Activated naive CD8-positive, alpha-beta T cell treated with anti-CD3 and anti-CD28 coated beads, Interleukin-2, amount 10 ng/mL, durations not matched to agents 7 days and 5 days (primary cell): ENCODE measurements at places on chromosomes 4 and X. TPM values are rescaled to one million over a fixed set of nuclear protein-coding genes. Genes with fewer than 3 reads are reported as not detected.

- no peaks in the 10 kb centered on the region for H3K4me1 ChIP-seq
- no peak for DNase-seq
- no peak overlapping the region for H3K4me3 ChIP-seq
- no peaks in the 10 kb centered on the region for H3K36me3 ChIP-seq
- no peak overlapping the region for H3K27ac ChIP-seq
Observed at GRCh38 chrX:24226176-24226575, 76.6 kb downstream of the ZFX start.

TMEM164 gene
- 22.3 TPM for total RNA-seq

- H3K4me3 ChIP-seq: no peak overlapping the region
- H3K4me1 ChIP-seq: no peaks in the 10 kb centered on the region
- H3K27me3 ChIP-seq: no peaks in the 10 kb centered on the region
- H3K27ac ChIP-seq: no peak overlapping the region
Observed at GRCh38 chr4:85372966-85373365, 102.0 kb upstream of the ARHGAP24 start.

GRCh38 chr4:127052742-127053141 lies 580.0 kb upstream of the INTU start:
- DNase-seq: no peak
- no peaks in the 10 kb centered on the region for H3K36me3 ChIP-seq
- H3K4me1 ChIP-seq: no peaks in the 10 kb centered on the region

XAGE1A gene
- total RNA-seq: not detected

GRCh38 chr4:85929961-85930665 lies 429.7 kb downstream of the MAPK10 start:
- H3K4me3 ChIP-seq: no peak overlapping the region
- DNase-seq: no peak
- peaks cover 10% of the 10 kb centered on the region for H3K27me3 ChIP-seq
- H3K36me3 ChIP-seq: no peaks in the 10 kb centered on the region
- no peak overlapping the region for H3K27ac ChIP-seq

PCYT1B gene
- total RNA-seq: 0.23 TPM

DNA sequence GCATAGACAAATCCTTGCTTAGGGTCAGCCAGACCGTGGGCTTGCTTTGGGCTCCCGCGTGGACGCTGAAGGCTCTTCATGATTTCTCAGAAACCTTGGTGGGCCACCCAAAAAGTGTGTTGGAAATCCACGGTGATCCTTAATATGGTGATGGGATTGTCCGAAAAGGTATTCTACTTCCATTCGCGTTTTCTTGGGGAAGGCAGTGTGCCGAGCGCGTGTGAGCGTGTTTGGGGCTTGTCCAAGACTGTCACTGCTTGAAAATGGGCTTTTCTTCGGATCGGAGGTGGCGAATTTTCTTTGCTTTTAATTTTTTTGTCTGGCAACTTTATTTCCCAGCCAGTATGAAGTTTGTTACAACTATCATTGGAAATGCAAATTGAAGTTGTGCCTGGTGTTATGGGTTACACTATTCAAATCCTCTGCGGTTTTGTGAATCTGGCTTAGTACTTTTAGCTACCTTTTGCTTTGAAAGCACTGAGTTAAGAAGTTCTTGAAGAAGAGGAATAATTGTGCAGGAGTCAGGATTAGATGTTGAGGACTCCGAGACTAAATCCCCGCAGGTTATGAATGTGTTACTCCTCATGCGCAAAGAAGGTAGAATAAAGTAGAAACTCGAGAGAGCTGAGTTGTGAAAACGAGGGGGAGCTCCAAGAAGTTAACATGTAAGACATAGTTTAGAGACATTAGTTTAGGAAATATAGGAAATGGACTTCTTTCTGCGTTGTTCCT lies 3.2 kb downstream of the SPRY1 start:
- H3K27me3 ChIP-seq: no peaks in the 10 kb centered on the region
- H3K4me3 ChIP-seq: peak overlapping the region; percentile 92
- H3K4me1 ChIP-seq: peaks cover 32% of the 10 kb centered on the region
- peak overlapping the region; percentile 86 for H3K27ac ChIP-seq

GRCh38 chrX:12411831-12412230 lies 273.6 kb downstream of the FRMPD4 start:
- H3K4me3 ChIP-seq: no peak overlapping the region
- no peaks in the 10 kb centered on the region for H3K4me1 ChIP-seq
- H3K27me3 ChIP-seq: no peaks in the 10 kb centered on the region
- H3K27ac ChIP-seq: no peak overlapping the region
- DNase-seq: no peak

DNA sequence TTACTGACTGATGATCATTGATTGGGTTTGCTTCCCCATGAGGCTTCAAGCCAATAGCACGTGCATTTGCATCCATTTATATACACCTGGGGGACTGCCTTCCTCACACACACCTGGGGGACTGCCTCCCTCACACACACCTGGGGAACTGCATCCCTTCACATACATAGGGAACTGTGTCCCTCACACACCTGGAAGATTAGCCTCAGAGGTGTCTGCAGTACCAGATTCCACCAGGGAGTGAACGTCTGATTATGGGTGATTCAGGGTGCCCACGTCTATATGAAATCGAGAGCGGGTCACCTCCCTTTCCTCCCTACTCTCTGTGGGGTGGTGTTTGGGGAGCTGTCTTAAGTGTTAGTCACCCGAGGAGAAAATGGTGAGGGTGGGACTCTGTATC lies 16.9 kb downstream of the CD99 start:
- H3K27ac ChIP-seq: peak overlapping the region; percentile 65
- peaks cover 19% of the 10 kb centered on the region for H3K36me3 ChIP-seq
- H3K4me3 ChIP-seq: peak overlapping the region; percentile 29
- DNase-seq: no peak

DNA sequence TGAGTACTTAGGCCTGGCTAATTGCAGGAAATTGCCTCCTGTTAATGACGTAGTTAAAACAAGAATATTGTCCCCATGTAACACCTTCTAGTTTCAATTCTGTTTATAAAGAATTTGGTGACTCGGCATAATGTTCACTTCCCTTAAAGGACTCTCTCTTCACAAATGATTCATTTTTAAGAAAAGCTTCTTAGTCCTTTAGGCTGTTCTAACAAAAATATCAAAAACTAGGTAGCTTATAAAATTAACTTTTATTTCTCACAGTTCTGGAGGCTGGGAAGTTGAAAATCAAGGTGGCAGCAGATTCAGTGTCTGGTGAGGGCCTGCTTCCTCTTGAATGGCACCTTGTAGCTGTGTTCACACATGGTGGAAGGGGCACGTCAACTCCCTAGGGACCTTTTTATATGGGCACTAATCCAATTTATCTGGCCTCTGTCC lies 23.8 kb downstream of the COL25A1 start:
- no peak for DNase-seq
- H3K27ac ChIP-seq: no peak overlapping the region
- H3K27me3 ChIP-seq: peaks cover 12% of the 10 kb centered on the region
- H3K36me3 ChIP-seq: no peaks in the 10 kb centered on the region
- H3K4me1 ChIP-seq: peaks cover 12% of the 10 kb centered on the region

DNA sequence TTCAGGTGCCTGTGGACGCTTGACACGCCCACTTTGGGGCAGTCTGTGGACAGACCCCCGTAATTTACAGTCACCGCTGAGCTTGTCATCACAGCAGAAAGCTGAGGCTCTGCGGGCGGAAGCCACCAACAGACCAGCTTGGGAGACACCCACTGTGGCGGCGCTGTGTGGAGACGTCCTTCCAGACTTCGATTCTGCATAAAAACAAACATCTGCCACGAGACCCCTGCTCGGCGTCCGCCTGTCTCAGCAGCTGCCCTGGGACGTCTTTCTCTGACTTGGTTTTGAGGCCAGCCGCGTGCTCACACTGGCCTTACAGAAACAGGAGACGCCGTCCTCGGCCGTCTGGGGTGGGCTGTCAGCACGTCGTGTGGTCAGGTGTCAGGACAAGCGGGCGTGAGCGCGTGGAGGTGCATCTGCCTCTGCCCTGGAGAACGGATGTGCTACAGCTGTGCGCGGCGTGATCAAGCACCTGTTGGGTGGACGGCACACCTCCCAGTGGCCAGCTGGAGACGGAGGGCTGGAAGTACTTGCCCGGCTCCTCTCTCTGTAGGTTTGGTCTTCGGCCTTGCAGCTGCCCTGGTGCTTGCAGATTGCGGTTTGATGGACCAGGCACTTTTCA lies 37.5 kb downstream of the PIGG start:
- H3K4me1 ChIP-seq: no peaks in the 10 kb centered on the region
- no peaks in the 10 kb centered on the region for H3K27me3 ChIP-seq
- DNase-seq: peak; percentile 20
- H3K36me3 ChIP-seq: peaks cover 55% of the 10 kb centered on the region
- H3K27ac ChIP-seq: no peak overlapping the region

DNA sequence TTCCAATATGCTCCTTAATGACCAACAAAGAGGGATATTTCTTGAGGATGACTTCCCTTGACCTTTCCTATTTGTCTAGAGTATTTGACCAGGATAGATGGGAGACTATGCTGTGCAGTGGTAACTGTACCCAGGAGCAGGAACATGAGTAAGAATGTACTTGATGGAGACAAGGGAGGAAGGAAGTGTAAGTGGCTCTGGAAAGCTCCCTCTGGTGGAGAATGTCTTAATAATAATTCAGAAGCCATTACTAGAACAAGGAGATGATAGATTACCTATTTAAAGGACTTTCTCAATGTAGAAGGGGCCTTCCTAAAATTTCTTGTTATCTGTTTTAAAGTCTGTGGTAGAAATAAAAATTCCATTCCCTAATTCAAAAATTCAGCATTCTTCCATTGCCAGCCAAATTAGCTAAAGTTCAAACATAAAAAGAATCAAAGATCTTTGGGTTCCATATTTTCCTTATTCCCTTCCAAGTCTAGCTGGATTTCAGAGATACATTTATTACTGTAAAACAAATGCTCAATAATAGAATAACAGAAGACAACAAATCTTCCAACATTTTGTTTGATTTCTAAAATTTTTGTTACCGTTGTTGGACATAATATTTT lies 83.8 kb downstream of the GRID2 start:
- no peaks in the 10 kb centered on the region for H3K27me3 ChIP-seq
- H3K36me3 ChIP-seq: no peaks in the 10 kb centered on the region
- no peaks in the 10 kb centered on the region for H3K4me1 ChIP-seq

DNA sequence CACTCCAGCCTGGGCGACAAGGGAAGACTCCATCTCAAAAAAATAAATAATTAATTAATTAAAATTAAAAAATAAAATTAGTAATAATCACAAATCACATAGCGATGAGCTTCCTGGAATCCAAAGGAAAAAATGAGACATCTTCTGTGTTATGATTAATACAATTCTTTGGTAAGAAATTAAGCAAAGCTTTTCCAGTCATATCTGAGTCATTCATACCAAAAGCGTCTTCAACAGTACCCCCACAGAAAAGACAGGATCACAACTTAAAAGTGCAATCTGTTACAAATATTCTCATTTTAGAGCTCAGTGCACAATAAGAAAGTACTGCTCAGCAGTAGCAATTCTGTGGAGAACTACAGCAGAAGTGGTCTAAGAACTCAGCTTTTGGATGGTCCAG lies 168.5 kb upstream of the MXRA5 start:
- no peak for DNase-seq
- no peaks in the 10 kb centered on the region for H3K36me3 ChIP-seq
- no peaks in the 10 kb centered on the region for H3K4me1 ChIP-seq
- no peak overlapping the region for H3K4me3 ChIP-seq
- no peaks in the 10 kb centered on the region for H3K27me3 ChIP-seq

DNA sequence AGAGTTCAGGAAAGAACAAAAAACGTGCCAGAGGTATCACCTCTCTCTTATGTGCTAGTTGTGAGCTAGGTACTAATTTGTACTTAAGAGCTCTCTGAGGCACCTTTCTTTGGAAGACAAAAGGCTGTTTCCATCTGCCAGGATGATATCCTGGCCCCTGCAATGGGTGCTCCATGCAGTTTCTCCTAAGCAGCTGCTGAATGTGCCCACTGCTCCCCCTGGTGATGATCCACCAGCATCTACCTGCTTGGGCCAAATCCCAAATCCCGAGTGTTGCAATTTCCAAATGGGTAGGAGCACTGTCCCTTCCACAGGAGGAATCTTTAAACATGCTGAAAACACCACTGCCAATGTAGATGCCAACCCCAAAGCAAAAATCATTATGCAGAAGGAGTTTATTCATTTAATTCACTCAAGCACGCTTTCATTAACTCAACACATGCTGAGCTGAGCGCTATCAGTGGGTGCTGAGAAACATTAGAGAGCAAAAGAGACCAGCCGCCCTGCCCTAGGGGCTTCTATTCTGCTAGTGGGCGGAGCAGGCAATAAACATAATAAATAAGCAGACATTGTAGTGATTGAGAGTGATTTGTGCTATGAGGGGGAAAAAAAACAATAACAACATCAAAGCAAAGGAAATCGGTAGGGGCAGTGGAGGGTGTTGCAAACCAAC lies 69.6 kb upstream of the C4orf50 start:
- H3K4me1 ChIP-seq: peaks cover 4% of the 10 kb centered on the region
- H3K36me3 ChIP-seq: peaks cover 2% of the 10 kb centered on the region
- H3K27ac ChIP-seq: no peak overlapping the region
- no peak for DNase-seq
